Psoas muscle (tissue), 8 donors: ENCODE measurements at places on chromosomes 11 and 22. TPM values are rescaled to one million over a fixed set of nuclear protein-coding genes. Genes with fewer than 3 reads are reported as not detected.

DNA sequence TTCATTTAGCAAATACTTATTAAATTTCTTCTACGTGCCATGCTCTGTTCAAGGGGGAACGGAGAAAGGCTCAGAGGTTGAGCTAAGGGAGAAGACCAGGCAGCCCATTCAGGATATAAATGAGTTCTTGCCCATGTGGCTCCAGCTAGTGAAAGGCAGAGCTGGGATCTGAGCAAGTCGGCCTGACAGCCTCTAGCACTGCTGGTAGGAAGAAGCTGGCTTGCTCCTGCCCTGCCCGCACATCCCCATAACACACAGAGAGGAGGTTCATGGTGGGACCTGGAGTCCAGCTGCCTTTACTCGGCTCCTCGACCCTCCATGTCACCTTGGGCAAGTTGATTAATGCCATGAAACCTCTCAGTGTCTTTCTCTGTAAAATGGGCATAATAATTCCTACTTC is 2.0 kb downstream of the SLC15A3 start:
- no peak overlapping the region for H3K27ac ChIP-seq
- no peak for DNase-seq
- no peaks in the 10 kb centered on the region for H3K36me3 ChIP-seq
- H3K4me3 ChIP-seq, result peak overlapping the region; percentile 63
- H3K4me1 ChIP-seq, result no peaks in the 10 kb centered on the region

- no peaks in the 10 kb centered on the region for H3K4me1 ChIP-seq
- H3K27me3 ChIP-seq, result no peaks in the 10 kb centered on the region
- DNase-seq, result no peak
- H3K4me3 ChIP-seq, result no peak overlapping the region
These were observed 367.9 kb downstream of the METTL15 start for GRCh38 chr11:28476049-28476448.

- H3K36me3 ChIP-seq, result no peaks in the 10 kb centered on the region
- no peak overlapping the region for H3K4me3 ChIP-seq
- H3K4me1 ChIP-seq, result no peaks in the 10 kb centered on the region
- no peak overlapping the region for H3K27ac ChIP-seq
- H3K27me3 ChIP-seq, result peaks cover 6% of the 10 kb centered on the region
- no peak for DNase-seq
These were observed 7.5 kb downstream of the C11orf21 start for GRCh38 chr11:2293984-2294925.

PLAAT2 gene
- not detected for total RNA-seq

GRCh38 chr11:7383406-7383805 is 101.9 kb upstream of the OLFML1 start:
- H3K27ac ChIP-seq, result no peak overlapping the region
- no peaks in the 10 kb centered on the region for H3K36me3 ChIP-seq
- no peak overlapping the region for H3K4me3 ChIP-seq
- DNase-seq, result no peak
- no peaks in the 10 kb centered on the region for H3K27me3 ChIP-seq

DNA sequence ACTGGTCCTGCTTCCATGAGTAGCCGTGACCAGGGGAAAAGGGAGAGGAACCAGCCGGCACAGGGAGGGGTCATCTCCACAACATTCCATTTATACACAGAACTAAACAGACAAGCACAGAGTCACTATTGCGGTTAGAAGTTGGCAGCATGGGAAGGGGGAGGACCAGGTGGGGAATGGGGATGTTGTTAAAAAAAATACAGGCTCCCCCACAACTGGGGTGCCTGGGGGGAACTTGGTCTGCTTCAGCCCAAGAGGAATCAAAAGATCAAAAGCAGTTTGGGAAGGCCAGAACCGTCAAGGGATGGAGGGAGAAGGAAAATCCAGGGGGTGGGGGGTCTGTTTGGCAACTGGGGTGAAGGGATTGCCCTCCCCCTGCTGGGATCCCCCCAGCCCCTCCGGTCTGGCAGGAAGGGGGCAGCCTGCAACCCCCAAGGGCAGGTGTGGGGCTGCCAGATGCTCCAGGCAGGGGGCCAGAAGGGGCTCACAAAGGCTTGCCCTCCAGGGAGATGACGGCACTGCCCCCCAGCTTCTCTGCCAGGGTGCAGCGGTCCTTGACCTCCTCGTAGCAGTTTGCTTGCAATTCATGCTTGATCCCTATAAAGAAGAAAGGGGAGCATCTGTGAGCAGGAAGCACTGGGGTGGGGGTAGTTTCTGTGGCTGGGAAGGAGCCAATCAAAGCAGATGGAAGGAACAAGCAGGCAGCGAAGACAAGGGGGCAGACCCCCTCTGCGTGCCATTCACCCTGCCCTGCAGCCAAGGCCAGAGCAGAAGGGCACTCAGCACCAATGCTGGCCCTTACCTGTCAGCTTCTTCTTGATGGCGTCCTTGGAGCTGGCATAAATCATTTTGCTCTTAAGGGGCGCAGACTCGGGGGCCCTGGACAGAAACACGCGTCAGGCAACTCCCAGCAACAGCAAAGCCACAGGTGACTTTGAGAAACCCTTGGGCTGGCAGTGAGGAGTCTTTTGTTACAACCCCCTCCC is 2.8 kb downstream of the CFL1 start:
- peaks cover 56% of the 10 kb centered on the region for H3K36me3 ChIP-seq
- DNase-seq, result no peak
- H3K27ac ChIP-seq, result no peak overlapping the region
- no peaks in the 10 kb centered on the region for H3K27me3 ChIP-seq

GRCh38 chr22:19396934-19397733 is 34.4 kb downstream of the HIRA start:
- H3K4me3 ChIP-seq, result no peak overlapping the region
- H3K27ac ChIP-seq, result no peak overlapping the region
- H3K27me3 ChIP-seq, result no peaks in the 10 kb centered on the region
- peaks cover 93% of the 10 kb centered on the region for H3K36me3 ChIP-seq
- no peak for DNase-seq

C22orf31 gene
- total RNA-seq, result not detected

DNA sequence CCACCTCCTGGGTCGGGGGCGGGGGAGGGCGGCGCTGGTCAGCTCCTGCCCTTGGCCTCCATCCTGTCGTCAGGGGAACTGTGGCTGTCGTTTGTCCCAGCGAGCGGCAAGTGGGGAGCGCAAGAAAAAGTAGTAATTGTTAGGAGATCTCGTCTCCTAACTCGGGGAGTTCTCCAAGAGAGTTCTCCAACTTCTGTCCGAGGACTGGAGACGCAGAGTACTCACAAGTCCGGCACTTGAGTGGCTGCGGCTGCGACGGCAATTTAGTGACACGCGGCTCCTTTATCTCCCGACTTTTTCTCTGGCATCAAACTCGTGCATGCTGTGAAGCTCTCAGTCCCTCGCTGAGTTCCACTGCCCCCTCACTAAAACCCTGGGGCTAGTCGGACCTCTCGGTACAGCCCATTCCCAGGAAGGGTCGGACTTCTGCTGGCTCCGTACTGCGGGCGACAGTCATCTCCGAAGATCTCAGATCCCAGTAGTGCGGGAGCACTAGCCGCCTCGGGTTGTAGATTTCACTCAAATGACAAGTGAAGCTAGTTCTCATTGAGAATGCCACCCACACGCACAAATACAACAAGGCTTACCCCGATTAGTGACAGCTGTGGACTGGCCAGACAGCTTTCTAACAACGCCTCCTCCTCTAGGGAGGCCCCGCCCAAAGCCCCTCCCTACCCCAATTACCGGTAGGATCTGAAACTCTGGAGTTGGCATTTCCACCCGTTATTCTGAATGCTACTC is at the start of gene PGR:
Gene PGR (minus strand): TSS at position 611 of the 741 bp plus-strand sequence. CDS start 743 bp downstream, outside the sequence.
- no peaks in the 10 kb centered on the region for H3K36me3 ChIP-seq
- H3K4me1 ChIP-seq, result no peaks in the 10 kb centered on the region
- peaks cover 66% of the 10 kb centered on the region for H3K27me3 ChIP-seq
- peak; percentile 49 for DNase-seq

PIH1D2 gene
- total RNA-seq, result 0.84 TPM

DNA sequence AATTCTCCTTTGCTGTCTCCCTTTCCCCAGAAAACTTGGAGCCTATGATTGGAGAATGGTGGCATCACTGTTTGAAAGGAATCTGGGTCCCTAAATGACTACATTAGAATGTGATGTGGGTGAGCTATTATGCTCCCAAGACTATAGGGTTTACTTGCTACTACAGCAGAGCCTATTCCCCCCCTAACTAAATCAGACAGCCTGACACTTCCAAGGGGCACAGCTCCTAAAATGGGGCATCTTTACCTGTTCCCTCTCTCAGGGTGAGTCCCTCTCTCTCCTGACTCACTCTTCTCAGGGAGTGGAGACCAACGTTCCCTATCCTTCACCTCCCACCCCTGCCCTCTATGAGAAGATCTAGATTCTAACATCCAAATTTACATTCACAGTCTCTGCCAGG is 775 bp upstream of the ISX start:
- H3K4me3 ChIP-seq, result no peak overlapping the region
- DNase-seq, result no peak

- no peak for DNase-seq
- no peak overlapping the region for H3K4me3 ChIP-seq
- H3K27ac ChIP-seq, result no peak overlapping the region
- no peaks in the 10 kb centered on the region for H3K36me3 ChIP-seq
These were observed 245.0 kb upstream of the B3GAT1 start for GRCh38 chr11:134656861-134657540.

- H3K36me3 ChIP-seq, result no peaks in the 10 kb centered on the region
- no peak for DNase-seq
- H3K4me1 ChIP-seq, result no peaks in the 10 kb centered on the region
- no peak overlapping the region for H3K4me3 ChIP-seq
- peaks cover 4% of the 10 kb centered on the region for H3K27me3 ChIP-seq
These were observed 245.2 kb downstream of the NTM start for GRCh38 chr11:131615611-131616010.

GRCh38 chr22:26546282-26546681 is 34.0 kb upstream of the TFIP11 start:
- peaks cover 25% of the 10 kb centered on the region for H3K36me3 ChIP-seq
- no peaks in the 10 kb centered on the region for H3K27me3 ChIP-seq
- peaks cover 46% of the 10 kb centered on the region for H3K4me1 ChIP-seq
- no peak overlapping the region for H3K4me3 ChIP-seq
- DNase-seq, result no peak
- H3K27ac ChIP-seq, result peak overlapping the region; percentile 62

DNA sequence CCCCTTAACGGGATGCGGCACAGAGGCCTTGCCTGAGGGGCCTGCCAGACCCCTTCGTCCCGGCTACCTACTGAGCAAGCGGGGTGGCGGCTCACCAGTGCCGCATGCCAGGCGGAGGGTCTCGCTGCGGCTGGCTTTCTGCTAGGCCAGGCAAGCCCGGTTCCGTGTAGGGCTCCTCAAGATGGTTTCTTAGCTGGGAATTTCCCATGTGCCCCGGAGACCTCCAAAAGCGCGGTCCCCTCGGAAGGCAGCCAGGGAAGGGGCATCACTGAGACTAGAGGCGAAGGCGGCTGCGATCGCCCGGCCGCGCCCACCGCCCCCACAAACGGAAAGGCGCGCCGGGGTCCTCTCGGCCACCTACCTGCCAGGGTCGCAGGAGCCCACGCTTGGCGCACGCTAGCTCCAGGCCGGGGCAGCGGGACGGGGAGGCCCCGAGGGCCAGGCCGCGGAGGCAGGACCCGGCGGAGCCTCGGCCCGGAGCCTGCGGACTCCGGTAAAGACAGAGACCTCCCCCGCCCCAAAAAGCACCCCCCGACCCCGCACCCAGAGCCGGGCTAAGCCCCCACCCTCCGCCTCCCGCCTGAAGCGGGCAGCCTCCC is 23.8 kb downstream of the MICAL3 start:
- H3K36me3 ChIP-seq, result no peaks in the 10 kb centered on the region
- peak; percentile 56 for DNase-seq
- no peaks in the 10 kb centered on the region for H3K27me3 ChIP-seq
- H3K4me1 ChIP-seq, result peaks cover 8% of the 10 kb centered on the region

GRCh38 chr11:17865765-17866428 is 131.3 kb downstream of the KCNC1 start:
- DNase-seq, result no peak
- no peaks in the 10 kb centered on the region for H3K36me3 ChIP-seq
- no peak overlapping the region for H3K4me3 ChIP-seq
- no peaks in the 10 kb centered on the region for H3K27me3 ChIP-seq

RAB39A gene
- 0.45 TPM for total RNA-seq

DENND6B gene
- total RNA-seq, result 0.57 TPM

SEC14L2 gene
- total RNA-seq, result 2.9 TPM

- H3K4me1 ChIP-seq, result no peaks in the 10 kb centered on the region
- H3K4me3 ChIP-seq, result no peak overlapping the region
- peaks cover 3% of the 10 kb centered on the region for H3K27me3 ChIP-seq
- no peak for DNase-seq
These were observed 1031.8 kb downstream of the NTM start for GRCh38 chr11:132402071-132402684.

LYVE1 gene
- total RNA-seq, result 37.0 TPM

RHBDD3 gene
- total RNA-seq, result 26.7 TPM
